ENCODE measurements at places on chromosomes 7 and 10.

DNA sequence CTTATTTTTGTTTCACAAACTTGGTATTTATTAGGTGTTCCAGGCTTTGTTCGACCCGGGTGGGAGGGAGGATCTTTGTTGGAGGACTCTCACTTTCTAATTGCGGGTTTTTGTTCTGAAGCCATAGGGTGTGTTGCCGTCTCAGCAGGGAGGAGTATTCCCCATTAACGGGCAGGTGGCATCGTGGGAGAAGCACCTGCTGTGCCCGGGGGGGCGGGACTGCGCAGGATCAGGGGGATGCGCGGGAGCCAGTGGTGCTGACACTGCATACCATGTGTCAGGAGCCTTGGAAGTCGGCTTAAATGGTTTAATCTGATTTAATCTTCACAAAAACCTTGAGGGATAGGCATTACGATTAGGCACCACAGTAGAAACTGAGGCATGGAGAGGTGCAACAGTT, 113.0 kb downstream of the MGMT start:
- DNase-seq, result no peak

DNA sequence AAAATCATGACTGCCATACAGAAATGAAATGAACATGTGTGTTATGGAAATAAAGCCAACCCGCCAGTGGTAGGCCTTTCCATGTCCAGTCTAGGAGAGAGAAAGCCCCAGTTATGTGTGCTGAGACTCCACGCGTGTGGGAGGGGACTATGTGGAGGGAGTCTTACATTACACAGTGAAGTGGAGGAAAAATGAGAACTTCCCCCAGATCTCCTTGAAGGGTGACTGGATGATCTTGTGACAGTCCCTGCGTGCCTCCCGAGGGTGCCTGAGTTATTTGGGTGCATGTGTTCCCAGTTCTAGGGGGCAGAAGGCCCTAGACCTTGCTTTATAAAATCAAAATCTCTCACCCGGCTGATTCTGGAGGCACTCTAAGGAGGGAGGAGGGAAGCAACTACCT, 24.2 kb downstream of the UPP1 start:
- no peak for DNase-seq

DNA sequence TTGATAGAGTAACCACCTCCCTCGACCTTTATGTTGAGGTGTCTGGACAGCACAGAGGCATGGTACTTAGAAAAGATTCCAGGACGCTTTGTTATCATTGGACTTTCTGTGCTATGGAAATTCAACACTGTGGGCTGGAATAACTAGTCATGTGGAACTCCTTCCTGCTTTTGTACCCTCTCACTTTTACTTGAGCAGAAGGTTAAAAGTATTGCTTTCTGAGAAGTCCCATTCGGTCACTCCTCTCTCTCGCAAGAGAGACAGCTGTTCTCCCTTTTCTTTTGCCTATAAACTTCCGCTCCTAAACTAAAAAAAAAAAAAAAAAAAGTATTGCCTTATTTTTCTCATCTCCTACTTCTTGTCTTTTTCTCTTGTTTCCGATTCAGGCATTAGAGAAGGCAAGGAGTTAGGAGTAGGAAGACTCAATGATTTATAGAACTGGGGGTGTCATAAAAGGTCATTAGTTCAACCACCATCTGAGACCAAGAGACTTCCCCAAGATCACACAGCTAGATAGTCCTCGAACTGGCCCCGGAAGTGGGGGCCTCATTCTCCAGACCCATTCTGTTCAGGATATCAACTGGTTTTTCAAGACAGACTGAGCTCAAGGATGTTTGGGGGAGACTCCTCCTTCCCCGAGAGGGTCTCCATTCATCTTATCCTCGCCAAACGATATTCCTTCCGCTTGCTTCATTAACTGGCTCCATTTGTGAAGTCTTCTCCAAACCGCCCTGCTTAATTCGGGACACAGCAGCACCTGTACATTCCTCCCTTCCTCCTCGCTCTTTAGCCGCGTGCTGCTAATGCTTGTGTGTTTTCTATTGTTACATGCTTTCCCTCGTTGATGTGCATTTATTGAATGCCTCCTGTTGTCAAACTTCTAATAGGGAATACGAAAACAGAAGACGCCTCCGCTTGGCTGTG, 995 bp upstream of the INPP5F start:
- DNase-seq, result no peak

DNA sequence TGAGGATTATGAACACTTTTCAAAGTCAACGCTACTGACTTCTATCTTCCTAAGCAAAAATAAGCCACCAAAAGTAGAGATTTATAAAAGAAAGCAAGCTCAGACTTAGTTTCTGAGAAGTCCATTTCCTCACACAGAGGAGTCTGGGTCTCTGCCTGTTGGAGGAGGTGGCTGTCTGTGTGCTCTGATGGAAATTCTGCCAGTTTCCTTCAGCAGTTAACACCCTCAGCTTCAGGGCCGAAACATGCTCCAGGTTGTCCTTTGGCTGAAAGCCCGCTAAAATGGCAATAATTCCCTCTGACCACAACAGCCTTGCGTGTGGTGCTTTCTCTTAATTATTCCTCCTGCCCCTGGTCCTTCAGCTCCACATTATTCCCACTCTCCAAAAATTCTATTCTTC, 127.8 kb upstream of the LAMB4 start:
- DNase-seq, result no peak

DNA sequence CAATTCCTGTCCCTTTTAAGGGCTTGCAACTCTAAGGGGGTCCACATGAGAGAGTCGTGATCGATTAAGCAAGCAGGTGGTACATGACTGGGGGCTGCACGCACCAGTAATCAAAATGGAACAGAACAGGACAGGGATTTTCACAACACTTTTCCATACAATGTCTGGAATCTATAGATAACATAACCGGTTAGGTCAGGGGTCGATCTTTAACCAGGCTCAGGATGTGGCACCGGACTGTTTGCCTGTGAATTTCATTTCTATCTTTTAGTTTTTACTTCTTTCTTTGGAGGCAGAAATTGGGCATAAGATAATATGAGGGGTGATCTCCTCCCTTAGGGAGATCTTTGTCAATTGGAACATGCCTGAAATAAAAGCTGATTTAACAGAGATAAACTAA, 370.1 kb downstream of the IPMK start:
- DNase-seq, result no peak

DNA sequence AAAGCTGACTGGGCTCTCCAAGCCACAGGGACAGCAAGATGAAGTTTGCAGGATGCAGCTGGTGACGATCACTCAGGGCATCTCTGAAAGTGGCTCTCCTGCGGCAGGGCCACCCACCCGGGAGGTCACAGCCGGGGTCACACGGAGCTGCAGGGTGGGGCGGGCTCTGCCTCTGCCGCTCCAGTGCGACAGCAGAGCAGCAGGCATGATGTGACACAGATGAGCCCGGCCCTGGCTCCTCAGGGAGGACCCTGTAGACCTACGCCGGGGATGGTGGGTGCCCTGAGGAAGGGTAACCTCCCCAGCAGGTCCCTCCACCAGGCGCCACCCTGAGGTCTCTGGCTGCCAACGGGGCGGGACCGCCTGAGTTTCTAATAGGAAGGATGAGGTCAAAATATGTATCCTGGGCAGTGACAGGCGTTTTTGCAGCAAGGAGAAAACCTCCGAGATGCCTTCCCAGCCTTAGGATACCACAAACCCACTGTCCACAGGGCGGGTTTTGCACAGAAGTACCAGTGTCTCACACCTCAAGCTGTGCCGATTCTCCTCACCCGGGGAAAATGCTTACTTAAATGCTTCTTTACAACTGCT, 114.8 kb upstream of the DIP2C start:
- DNase-seq, result no peak

GRCh38 chr7:43689115-43689514, 40.2 kb downstream of the COA1 start:
- DNase-seq, result no peak

GRCh38 chr7:6332386-6332785, 60.0 kb upstream of the CYTH3 start:
- no peak for DNase-seq

GRCh38 chr7:98357751-98358161, 43.1 kb downstream of the BAIAP2L1 start:
- no peak for DNase-seq

DNA sequence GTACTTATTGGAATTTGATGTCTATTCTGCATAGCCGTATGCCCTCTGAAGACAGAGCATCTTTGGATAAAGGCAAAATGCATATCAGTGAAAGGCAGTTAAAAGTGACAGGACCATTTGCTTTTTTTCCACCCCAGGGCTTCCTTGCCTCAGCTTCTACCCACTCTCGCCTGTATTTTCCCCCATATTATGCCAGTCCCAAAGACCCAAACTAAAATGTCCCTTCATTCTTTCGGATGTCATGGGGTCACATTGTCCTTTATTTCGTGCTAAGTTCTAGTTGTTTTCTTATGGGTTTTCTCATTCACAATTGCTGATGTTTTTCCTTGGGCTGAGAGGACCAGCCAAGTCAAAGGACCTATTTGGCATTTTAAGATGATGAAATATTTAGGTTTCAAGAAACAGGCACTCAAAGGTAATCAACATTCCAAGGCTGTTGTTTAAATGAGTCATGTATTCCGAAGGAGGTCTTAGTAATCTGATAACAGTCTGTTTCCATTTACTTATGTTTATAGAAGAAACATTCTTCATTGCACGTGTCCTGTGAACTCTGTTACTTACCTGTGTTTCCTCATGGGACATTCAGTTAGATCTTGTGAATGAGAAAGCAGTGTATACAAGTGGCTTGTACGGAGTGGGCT, 74.1 kb downstream of the DNAH11 start:
- DNase-seq, result no peak

DNA sequence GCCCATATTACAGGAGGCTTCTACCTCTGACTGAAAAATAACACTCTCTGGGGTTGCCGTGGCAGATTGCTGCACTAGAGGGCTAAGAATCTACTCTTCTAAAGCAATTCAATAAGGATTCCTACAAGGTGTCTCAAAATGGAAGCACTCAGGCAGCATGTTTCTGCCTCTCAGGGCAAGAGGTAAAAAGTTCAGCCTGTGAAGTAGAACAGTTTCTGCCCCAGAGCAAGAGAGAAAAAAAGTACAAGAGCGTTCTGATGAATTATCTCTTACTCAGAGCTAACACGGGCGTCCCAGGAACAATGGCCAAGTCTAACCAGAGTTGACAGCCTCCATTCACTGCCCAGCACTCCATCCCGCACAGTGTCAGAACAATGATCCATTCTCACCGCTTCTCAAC, 71.3 kb upstream of the TES start:
- DNase-seq, result no peak

DNA sequence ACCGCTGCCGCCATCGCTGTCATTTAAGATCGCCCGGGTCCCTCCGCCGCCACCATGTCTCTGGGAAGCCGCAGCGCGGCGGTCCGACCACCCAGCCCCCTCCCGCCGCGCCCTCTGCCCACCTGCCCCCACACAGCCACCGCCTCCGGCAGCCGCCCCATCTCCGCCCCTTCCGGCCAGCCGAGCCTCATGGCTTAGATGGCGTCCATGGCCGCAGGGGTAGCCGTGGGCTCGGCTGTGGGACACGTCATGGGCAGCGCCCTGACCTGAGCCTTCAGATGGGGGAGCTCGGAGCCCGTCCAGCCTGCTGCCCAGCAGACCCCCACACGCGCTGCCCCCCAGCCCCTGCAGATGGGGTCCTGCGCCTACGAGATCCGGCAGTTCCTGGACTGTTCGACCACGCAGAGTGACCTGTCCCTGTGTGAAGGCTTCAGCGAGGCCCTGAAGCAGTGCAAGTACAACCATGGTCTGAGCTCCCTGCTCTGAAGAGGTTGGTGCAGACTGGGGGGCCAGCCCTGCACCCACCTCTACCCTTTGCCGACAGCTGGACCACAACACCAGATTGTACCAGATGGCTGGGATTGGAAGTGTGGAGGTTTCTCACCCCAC, 38.0 kb upstream of the TARP start:
- DNase-seq, result no peak

- peak; percentile 7 for DNase-seq
Observed at GRCh38 chr10:43234471-43235041, 32.3 kb downstream of the RASGEF1A start.

- no peak for DNase-seq
Observed at GRCh38 chr10:38163617-38164016, 69.5 kb downstream of the ZNF37A start.

DNA sequence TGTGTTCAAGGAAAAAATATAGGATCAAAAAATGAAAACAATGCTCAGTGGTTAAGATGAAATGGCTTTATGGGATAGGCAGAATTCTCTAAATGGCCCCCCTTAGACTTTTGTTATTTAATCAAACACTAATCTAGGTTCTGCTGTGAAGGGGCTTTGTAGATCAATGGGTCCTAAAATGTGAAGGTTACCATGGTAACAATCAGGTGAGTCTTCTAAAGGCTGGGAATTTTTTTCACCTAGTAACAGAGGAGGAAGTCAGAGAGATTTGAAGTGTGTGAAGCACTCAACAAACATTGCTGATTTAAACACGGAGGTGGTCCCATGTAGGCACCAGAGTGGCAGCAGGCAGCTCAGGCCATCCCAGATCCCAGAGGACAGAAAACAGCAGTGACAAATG, 11.1 kb downstream of the OR2A14 start:
- no peak for DNase-seq

- DNase-seq, result no peak
Observed at GRCh38 chr10:75696536-75696935, 265.1 kb downstream of the LRMDA start.
